ENCODE measurements at places on chromosomes 16 and 17.

- DNase-seq = no peak
These were observed 17.3 kb upstream of the XYLT2 start for GRCh38 chr17:50328363-50329325.

DNA sequence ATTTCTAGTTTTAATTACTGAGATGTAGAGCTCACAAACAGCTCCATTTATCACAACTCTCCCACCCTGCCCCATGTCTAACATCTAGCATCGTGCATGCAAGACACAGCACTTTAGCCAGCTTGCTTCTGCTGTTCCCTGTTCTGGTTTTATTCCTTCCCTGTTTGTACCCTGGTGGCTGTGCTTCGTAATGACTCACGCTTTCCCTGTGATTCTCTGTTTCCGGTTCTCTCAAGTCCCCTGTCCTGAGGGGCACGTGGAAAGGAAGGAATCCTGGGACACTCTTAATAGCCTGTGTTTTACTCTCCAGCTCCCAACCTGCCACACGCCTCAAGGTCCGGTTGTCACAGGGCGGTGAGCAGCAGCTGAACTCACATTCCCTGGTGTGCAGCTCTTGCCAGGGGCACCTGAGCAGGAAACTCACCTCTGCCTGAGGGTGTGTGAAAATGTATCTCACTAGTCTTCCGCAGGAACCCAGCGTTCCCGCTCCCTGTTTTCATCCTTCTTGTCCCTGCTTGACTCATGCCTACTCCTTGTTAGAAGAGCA, 10.6 kb downstream of the SHISA6 start:
- DNase-seq = no peak

DNA sequence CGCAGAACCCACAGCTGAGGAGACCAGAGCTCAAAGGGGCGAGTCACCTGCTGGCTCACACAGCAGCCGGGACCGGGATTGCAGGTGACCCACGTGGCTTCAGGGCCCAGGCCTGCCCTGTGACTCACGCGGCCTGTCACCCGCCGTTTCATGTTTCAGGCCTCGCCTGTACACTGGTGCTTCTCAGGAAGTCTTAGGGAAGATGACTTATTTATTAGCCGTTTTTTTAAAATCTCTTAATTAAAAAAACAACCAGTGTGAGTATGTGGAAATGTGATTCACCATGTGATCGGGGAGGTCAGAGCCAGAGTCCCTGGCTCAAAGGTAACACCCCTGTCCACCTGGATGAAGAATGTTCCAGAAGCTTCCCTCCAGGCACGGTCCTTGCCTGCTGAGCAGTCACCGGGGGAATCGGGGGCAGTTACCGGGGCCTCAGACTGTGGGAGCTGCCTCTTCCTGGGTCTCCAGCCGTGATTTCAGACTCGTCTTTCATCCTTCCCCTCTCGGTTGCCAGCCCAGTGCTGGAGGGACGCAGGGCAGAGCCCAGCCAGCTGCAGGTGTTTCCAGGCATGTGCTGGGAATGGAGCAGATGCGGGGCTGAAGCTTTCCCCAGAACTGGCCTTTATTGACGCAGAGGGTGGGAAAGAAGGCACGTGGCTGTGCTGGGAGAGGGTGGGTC, 49.3 kb downstream of the CMIP start:
- DNase-seq = no peak

DNA sequence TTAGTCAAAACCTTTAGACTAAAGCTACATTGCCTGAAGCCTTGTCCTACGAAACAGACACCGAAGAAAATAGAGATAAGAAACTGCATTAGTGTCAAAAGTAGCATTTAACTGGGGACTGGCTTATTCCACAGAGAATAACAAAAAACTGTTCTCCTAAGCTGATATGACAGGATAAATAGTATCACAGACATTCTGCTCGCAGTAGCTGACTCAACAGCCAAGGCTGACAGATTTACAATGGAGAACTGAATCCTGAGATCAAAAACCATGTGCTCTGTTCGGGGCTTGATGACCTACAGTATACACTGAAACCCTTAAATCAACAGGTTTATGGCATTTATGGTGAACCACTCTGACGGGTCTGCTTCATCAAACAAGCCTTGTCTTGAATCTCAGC, 25.5 kb downstream of the ADAMTS18 start:
- no peak for DNase-seq

GRCh38 chr17:62750631-62751051, 57.5 kb downstream of the MARCHF10 start:
- no peak for DNase-seq

DNA sequence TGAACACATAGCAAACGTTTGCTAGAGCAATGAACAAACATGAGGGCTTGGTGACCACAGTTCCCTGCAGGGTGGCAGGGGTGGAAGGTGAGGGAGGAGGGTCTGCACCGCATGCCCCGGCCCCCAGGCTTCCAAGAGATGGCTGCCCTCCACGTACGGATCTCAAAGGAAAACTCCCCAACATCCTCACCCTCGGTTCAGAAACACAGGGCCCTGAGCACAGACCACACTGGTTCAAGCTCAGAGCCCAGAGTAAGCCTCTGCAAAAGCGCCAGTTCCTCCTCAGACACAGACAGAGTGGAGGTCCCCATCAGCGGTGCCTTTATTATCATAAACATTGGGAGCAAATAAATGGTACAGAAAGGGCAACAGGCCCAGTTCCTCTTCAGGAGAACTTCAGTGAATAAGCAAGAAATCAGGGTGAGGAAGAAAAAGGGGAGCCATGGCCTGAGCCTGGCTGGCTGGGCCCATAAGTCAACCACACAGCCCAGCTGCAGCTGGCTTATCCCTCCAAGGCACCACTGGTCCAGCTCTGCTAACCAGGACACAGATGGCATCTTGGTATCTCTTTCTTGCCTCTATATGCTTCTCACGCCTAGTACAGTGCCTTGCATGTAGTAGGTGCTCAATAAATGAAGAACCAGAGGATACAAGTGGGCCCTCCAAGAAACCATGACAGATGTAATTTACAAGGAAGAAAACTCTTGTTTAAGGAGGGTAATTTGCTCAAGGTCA, 11.0 kb downstream of the MPO start:
- no peak for DNase-seq

GRCh38 chr16:66159987-66160386, 206.5 kb upstream of the CDH5 start:
- DNase-seq = no peak

GRCh38 chr16:3718019-3718391, 681 bp upstream of the TRAP1 start:
- no peak for DNase-seq

DNA sequence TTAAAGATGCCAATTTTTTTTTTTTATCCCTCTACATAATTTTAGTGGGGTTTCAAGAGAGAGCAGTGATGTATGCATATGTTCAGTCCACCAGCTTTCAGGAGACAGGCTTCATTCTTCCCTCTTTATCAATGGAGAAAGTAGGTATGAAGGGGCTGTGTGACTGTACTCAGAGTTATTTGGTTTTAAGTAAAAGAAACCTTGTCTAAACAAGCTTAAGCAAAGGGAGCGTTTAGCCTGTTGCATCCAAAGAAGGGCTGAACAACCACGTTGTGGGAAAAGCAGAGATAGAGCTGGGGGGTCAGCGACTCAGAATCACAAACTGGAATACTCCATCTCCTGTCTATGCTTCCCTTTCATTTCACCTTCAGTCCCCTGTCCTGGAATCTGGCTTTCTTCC, 50.4 kb upstream of the HAS3 start:
- no peak for DNase-seq

- DNase-seq = no peak
These were observed 9.3 kb downstream of the HEXIM2 start for GRCh38 chr17:45170931-45171337.

DNA sequence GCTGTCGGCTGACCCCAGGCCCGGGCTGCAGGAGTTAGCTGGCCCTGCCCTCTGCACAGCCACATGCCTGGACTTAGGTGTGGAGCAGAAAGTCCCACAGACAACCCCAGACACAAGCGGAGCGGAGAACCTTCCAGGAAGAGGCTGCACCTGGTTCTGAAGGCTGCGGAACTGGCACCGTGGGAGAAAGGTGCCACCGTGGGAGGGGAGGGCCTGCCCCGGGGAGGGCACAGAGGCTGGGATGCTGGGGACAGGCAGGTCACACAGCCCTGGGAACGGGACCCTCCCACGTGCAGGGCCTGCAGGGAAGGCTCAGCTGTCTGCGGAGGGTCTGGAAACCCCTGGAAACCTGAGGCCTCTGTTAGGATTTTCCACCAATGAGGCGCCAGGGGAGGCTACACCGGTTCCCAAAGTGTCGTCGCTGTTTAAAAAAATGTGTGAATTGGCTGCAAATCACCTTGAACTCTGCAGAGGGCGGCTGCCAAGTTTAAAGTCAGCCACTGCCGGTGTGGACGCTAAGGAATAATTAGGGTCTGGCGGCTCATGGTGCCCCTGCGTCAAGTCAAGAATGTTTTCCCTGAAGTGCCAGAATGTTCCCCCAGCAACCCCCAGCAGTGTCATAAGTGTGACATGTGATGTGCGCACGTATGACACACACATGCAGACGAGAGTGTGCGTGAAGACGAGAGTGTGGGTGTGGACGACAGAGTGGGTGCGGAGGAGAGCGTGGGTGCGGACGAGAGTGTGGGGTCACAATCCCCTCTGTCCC, 50.9 kb upstream of the PABPN1L start:
- no peak for DNase-seq

- no peak for DNase-seq
These were observed 53.1 kb downstream of the MRM3 start for GRCh38 chr17:835263-835662.

All from progenitor cell of endocrine pancreas (in vitro differentiated cells).